ENCODE measurements at places on chromosomes 13 and 19.

- DNase-seq = no peak
Observed at GRCh38 chr13:90806016-90806615, 541.4 kb upstream of the MIR17HG start.

DNA sequence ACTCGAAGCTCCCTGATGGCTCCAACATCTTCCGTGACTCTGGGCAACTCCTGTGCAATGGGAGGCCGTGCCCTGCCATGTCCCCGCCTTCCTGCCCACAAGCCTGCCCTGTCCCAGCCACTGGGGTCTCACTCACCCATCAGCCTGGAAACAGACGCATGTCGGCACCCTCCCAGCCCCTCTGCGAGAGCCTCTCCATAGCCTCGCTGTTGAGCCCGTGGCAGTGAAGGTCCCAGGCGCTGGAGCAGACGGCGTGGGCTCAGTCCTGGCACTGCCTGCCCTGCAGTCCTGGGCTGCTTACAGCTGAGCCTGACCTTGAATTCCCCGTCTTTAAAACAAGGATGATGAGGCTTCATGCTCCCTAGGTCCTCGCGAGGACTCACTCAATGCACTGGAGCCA, 37.0 kb downstream of the MCF2L start:
- no peak for DNase-seq

DNA sequence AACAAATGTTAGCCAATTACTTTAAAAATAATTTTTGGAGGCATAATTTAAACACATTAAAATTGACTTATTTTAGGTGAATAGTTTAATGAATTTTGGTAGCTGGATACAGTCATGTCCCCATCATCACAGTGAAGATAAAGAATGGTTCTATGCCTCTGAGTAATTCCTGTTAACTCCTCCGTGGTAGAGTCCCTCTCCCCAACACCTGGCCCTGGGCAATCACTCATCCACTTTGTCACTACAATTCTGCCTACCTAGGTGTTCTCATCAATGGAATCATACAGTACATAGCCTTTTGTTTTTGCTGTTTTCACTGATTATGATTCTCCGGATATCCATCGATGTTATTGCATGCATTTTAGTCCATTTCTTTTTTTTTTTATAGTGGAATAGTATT, 55.6 kb downstream of the ING1 start:
- DNase-seq = no peak

DNA sequence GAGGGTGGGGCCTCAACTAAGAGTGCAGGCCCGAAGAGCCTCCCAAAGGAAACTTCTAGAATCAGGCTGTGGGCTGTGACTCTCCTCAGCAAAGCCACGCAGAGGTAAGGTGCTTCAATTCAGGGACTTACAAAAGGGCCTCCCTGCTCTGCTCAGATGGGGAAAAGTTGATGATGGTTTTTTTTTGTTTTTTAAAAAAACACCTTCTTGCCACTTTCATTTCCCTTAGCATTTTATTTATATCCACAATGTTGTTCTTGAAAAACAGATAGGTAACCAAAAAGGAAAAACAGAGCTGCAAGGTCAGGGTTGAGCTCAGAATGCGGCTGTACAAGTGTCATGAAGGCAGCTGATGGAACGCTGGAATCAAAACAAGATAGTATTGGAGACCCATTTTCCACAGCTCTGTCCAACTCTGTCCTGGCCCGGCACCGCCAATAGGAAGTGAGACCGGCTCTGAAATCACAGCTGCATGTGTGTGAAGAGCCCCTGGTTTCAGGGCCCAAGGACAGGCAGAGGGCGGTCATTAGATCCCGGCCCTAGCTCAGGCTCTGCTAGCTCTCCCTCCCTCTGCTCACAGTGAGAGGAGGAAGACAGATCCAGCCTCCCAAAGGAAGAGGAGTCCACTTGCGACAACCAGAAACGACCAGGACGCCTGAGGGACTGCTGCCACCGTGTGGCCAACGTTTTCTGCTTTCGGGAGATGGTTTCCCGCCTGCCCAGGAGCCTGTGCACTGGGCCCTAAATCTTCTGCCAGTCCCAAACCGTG, 58.3 kb downstream of the KLF2 start:
- DNase-seq = peak; percentile 33

DNA sequence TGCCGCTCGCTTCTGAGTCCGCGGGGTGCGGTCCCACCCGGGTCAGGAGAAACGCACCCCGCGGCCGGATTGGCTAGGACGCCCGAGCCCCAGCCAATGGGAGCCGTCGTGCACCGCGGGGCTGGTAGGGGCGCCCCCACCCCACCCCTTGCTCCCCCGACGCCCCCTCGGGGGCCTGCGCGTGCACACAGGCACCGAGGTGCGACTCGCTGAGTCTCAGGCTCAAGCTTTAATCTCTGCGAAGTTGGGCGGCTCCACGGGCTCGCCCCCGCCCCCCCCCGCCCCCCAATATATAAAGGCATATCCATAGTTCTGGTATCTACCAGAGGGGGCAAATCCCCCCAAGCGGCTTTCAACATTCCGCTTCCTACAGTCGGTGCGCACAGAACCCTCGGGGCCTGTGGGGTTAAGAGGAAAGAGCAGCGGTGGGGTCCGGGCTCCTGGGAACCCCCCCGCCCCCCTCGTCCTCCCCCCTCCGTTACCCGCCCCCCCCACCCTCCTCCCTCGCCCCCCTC, at the start of gene COX6B2:
COX6B2 (minus strand) TSS at position 22 of the 515 bp plus-strand sequence. CDS start 198 bp downstream, outside the sequence.
- DNase-seq = no peak

DNA sequence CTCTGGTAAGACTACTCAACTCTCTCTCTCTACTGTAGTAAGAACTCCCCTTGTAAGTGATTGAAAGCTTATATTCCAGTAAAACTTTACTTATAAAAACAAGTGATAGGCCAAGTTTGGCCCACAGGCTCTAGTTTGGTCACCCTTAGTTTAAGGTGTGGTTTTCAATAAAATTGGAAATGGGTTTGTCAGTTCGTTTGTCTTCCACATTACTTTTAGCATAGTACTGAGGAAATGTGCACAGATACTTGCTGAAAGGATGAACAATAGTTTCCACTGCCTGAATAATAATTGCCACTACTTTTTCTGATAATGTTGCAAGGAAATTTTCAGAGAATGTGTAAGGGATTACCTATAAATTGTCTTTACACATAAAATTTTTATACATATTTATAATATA, 54.5 kb downstream of the LMO7 start:
- DNase-seq = no peak

DNA sequence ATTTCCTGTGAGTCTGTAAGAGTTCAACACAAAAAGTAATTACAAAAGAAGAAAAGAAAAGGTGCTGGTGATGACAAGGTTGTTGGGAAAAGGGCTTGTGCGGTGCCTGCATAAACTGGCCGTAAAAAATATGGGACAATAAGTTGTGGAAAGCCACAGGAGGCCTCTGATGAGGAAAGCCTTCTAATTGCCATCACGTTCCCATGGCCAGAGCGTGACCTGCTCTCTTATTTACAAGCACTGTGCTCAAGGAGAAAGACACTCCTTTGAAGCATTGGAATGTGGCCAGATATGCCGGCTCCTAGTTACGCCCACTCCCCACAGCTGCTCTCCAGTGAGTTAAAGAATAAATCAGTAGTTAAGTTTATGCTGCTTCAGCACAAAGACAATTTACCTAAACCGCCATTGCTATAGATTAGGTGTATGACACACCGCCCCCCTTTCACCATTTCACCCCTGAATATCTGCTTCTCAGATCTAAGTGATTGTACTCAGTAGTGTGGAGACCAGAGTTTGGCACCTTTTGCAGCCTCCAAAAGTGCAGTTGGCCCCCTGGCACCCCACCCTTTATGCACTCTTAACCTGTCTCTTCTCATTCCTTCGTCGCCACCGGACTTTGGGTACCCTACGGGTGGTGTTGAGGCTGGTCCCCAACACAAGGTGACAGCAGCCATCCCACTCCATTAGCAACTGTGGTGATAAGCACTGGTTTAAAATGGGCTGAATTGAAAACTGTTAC, 8.1 kb upstream of the PGLYRP1 start:
- no peak for DNase-seq

- DNase-seq = no peak
Observed at GRCh38 chr13:25988661-25989060, 63.2 kb downstream of the SHISA2 start.

DNA sequence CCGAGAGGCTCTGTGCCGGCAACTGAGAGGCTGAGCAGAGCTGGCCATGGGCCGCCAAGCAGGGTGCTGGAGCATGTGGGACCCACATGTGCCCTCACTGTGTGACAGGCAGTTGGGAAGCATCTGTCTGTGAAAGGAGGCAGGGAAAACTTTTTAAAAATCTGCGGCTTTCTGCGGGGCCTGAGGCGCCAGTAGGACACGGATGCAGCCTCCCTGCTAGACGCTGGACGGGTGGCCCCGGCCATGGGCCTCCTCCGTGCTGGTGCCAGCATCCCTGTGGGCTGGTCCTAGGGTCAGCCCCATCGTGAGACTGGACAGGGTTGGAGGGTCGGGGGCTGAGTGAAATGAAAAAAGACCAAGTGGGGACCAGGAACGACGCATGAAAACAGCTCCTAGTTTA, 20.9 kb upstream of the DCUN1D2 start:
- DNase-seq = no peak

DNA sequence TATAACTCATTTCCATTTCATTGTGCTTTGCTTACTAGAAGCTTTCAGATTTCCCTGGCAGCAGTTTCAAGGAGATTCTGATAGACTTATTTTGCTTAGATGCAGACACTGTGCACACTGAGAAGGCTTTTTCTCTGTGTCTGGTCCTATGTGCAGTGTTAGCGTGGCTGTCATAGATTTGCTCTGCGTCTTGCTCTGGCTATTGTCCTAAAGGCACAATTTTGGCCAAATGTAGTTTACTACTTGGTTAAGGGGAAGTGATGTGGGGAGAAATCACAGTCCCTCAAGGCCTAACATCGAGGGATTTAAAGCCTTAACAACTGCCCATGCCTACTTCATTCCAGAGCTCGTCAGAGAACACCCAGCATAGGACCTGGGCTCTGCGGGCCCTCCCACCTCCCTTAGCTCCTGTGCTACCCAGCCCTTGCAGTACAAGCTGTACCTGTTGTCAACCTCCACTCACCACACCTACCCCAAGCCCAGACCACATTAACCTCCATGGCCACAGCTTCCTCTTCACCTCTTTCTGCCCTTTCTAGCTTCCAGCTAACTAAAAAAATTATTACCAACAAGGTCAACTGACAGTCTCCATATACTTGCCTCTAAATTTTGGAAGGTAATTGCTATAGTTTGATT, 38.9 kb upstream of the KATNAL1 start:
- no peak for DNase-seq

GRCh38 chr19:13841086-13841961, 35.6 kb upstream of the NANOS3 start:
- no peak for DNase-seq

DNA sequence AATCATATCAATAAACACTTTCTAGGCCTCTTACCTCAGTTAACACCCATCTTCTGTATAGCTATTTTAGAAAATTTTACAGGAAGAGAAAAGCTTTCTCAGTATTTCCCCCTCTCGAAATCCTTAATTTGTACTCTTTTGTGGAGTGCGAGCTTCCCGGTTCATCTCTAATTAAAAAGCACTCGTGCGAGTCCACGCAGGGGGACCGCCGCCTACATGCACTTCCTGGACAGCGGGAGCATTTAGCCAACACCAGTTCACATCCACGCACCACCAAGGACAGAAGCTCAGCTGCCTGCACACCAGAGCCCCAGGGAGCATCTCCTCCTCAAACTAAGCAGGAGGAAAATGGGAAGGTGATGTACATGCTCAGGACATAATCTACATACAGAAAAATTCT, 60.0 kb downstream of the RASA3 start:
- DNase-seq = no peak

DNA sequence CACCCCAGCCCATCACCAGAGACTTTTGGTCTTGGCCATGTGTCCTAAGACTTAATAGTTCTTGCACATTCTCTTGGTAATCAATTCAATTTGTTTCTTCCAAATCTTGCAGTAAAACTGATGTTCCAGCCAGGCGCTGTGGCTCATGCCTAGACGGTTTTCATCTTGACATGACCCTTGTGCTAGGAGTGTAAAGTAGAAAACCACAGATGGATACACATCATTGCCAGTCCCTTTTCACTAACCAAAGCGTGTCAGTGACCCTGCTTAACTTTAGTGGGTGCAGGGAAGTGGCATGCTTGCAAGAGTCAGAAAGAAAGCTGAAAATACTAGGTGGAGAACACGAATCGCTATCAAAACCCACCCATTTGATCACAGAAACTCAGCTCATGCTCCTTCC, 18.0 kb upstream of the CD70 start:
- no peak for DNase-seq

DNA sequence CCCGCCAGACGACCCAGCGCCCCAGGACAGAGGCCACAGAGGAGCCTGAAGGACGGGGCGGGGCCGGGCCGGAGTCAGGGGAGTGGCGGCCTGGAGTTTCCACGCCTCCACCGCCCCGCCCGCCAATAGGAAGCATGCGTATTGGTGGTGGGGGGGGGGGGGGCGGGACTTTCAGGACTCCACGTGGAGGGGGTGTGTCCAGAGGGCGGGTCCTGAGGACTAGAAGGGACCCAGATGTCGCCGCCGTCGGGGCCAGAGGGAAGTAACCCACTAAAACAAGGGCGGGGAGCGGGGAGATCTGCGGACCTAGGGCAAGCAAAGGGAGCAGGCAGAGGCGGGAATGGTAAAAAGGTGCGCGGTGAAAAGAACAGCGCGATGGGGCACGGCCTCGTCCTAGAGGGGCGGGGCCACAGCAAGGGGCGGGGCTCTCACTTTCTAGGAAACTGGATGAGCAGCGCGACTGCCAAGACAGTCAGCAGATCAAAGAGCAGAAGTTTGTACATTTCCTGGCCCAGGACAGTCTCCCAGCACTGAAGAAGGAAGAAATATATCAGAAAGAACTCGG, 2.8 kb upstream of the LENG1 start:
- DNase-seq = peak; percentile 50

GRCh38 chr13:77719128-77719527, 21.6 kb downstream of the SLAIN1 start:
- DNase-seq = no peak

DNA sequence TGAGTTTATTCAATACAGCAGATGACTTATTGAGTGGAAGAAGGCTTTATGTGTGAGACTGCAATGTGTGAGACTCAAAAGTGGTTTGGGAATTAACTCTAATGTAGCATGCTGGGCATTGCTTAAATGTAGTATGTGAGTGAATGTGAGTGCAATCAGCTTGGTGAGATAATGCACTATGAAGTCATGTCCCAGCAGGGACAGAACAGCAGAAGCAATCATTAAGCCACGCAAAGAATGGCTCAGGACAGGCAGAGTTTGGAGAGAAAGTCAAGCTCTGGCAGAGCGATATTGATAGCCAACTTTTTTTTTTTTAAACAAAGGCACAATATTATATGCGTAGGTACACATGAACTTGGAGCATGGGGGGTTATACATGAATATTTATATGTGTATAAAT, 597.7 kb downstream of the GPC6 start:
- DNase-seq = no peak

GRCh38 chr13:46345866-46346265, 41.2 kb downstream of the RUBCNL start:
- DNase-seq = no peak

DNA sequence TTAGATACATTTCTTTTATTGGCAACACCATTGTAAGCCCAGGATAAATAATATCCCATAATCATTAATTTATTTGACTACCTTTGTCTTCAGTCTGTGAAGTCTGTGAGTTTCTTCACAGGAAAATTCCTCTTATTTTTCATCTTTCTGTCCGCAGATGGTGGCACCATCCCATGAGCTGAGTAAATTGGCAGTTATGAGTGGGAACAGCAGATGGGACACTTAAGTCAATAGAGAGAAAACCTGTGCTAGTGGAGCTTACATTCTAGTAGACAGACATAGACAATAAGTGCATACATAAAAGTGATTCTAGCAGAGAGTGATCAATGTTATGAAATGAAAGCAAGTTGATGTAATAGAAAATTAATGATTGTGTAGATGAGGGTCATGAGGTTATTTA, 638.2 kb upstream of the MIR17HG start:
- no peak for DNase-seq

All from anterior cingulate cortex (tissue), 58 donors.